ENCODE measurements at places on chromosomes 16 and 17.
A peak's percentile ranks its signal among the peaks of the same experiment; 100 is the strongest.

- DNase-seq, result no peak
Measured at GRCh38 chr17:69082696-69083095, 22.0 kb upstream of the ABCA9 start.

- peak; percentile 56 for DNase-seq
Measured at GRCh38 chr16:56767024-56767423, 37.1 kb downstream of the NUP93 start.

DNA sequence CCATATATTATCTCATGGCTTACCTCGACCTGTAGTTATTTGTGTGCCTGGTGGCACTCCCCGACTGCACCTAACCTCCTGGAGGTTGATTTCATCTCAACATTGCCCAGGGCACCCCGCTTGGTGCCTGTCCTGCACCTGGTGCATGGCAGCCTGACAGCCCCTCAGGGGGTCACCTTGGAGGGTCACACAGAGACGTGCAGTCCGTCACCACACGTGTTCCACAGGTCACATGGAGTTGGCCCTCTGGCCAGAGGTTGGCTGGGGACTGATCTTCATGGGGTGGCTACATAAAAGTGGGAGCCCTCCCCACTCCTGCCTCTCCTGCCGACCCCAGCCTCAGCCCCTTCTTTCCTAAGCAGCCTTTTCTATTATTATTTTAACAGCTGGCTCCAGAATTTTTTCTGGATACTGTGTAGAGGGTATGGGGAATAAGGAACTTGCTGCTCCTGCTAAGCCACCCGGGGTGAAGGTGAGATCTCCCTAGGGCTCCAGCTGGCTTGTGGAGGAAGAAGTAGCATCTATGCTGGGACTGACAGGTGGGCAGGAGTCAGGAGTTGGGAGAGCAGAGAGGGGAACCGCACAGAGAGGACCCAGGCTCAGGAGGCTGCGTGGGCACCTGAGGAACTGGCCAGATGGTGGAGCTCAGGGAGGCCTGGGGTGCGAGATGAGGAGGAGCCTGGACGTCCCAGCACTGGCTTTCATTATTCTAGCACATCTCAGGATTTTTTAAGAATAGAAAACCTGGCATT is 12.5 kb upstream of the NKD1 start:
- no peak for DNase-seq

DNA sequence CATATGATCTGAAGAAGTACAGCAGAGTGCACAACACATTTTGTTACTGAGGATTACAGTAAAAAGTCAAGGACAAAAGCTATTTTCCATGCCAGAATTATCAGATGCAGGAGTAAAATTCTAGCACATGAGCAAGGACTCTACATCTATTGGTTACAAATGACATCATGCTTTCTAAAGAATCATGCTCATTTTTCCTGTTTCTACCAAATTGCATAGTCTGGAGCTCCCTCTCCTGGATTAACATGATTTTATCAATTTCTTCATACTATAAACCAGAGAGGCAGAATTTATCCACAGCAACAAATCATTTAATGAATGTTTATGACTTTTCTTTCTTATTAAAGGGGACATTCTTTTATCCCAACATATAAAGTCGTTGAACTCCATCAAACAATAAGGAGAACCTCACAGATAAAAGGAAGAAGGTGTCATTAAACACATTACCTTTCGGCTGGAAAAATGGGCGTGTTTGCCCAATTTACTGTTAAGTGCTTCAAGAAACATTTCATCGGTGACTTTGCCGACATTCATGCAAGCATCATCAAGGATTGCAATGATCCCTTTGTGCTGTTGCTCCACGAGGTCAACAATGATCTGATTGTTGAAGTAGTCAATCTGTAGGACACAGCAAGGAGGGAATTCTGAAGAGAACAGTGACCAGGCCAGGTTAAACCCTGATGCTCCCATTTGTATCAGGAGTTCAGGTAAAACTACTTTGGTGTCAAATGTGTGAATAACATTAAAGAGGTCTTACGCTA is 121.7 kb downstream of the MYO1D start:
- peak; percentile 71 for DNase-seq

DNA sequence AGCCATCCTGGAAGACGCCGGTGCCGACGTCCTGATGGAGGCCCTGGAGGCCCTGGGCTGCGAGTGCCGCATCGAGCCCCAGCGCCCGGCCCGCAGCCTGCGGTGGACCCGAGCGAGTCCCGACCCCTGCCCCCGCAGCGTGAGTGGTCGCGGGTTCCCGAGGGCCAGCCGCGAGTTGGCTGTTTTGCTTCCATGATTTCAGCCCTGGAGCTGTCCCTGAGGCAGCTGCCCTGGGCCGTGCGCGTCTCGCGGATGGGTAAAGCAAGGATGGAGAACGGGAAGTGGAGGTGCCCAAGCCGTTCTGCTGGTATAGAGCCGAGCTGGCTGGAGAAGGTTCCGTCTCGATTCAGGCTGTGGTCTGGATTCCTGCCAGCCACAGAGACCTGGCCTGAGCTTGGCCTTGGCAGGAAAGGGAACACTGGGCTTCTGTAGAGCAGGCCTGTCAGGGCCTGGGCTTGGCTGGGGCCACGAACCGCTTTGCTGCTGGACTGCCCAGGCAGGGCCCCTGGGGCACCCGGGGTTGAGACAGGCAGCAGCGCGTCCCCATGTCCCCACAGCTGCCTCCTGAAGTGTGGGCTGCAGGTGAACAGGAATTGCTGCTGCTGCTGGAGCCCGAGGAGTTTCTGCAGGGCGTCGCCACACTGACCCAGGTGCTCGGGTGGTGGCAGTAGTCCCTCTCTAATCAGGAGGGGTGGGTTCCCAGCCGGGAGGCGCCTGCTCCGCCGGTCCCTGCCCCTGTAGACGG is 941 bp upstream of the MRPS34 start:
- DNase-seq, result peak; percentile 12

DNA sequence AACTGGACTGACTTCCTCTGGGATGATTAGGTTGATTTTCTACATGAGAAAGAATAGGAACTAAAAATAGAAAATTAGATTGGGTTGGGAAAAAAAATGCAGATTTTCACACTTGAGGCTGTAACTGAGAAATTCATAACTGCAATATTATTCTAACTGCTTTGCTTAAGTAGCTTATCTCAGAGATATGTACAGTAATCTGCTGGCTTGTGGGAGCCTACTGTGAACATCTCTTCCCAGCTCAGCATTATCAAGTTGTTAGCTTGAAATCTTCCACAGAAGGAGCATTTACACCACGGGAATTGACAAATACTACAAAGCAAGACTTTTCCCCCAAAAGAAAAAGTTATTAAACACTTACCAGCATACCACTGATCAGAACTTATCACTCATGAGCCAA is 58.9 kb downstream of the CNTNAP4 start:
- DNase-seq, result no peak

- DNase-seq, result no peak
Measured at GRCh38 chr16:50547340-50548124, 664 bp upstream of the NKD1 start.

DNA sequence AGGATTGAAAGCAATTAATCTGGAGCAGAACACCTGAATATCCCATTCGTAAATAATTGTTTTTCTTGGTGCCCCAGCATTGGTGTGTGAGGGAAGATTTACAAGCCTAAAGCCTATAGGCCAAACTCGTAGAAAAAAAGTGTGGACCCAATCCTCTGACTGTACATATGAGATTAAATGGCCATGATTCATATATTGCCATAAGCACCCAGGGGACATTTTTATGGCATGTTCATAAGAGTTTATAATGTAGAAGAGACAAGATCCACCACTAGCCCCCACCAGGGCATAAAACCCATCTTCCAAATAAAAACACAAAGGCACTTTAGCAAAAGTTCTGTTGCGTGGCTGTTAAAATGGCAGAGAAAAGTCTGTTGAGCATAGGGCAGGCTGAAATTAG is 15.5 kb upstream of the SALL1 start:
- no peak for DNase-seq

- DNase-seq, result no peak
Measured at GRCh38 chr17:65219124-65219523, 82.0 kb downstream of the RGS9 start.

GRCh38 chr17:75152922-75153779 is 1.2 kb downstream of the JPT1 start:
- no peak for DNase-seq

GRCh38 chr17:48126532-48126850 is 18.9 kb downstream of the SNX11 start:
- DNase-seq, result no peak

DNA sequence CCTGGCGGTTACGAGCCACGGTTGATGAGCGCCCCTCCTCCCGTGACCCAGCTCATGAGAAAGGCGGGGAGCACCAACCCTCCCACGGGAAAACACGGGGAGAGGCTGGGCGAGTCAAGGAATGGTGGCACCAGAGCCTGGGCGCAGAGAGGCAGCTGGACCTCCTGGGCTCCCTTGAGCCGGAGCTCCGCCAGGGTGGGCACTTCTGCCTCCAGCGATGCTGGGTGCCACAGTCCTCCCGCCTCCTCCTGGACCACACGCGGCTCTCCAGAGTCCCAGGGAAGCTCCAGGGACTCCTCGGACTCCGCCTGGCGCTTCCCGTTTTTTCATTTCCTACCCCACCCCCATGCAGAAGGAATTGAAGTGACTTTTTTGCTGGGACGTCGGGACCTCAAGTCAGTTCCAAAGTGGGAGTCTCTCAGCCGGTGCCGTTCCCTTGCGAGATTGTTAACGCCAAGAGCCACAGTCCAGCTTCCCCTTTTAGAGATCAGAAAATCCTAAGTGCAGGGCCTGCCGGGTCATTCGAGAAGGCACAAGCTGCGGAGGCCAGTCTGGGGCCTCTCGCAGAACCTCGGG is 6.6 kb upstream of the CBX8 start:
- DNase-seq, result no peak

- no peak for DNase-seq
Measured at GRCh38 chr17:7580604-7581575, 1.5 kb downstream of the CD68 start.

DNA sequence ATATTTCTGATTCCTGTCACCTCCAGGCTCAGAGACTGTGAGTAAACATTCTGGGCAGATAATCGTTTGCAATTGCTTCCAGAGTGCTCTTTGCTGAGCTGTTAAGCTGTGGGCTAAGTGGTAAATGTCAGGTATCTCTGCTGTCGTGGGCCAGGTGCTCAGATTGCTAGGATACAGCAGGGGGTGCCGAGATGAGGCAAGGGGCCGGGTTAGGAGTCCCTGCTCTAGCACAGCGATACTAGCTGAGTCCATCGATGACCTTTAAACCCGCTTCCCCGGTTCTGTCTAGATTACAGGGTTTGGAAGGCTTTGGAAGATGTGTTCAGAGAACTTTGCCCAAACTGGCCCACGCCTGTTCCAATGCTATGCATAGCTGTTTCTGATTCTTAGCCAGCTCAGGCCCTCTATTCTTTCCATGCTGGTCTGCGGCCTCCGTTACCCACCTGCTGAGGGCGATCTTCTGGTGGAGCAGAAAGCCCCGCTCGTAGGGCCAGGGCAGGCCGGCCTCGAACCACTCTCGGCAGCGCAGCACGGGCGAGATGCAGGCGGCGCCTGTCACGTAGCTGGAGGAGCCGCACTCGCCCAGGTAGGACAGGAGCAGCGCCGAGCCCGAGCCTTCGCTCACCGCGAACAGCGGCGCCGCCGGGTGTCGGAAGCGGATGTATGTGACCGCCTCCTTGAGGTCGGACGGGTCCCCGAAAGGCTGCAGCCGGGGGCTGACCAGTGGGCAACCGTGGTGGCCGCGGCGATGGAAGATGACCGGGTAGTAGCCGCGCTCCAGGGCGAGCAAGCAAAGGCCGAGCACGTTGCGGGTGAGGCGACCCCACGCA is 979 bp downstream of the ABHD15 start:
- no peak for DNase-seq
